Activated CD8-positive, alpha-beta T cell treated with anti-CD3 and anti-CD28 coated beads, Interleukin-2, amount 10 ng/mL, durations not matched to agents 7 days and 5 days (primary cell): ENCODE measurements at places on chromosomes 16 and 17. TPM values are rescaled to one million over a fixed set of nuclear protein-coding genes. Genes with fewer than 3 reads are reported as not detected.

The ITGA2B gene
- 0.82 TPM for total RNA-seq

The CACNG3 gene
- not detected for total RNA-seq

The DPEP2 gene
- total RNA-seq: 5.9 TPM

The RAB37 gene
- total RNA-seq: 19.6 TPM

The CCL5 gene
- total RNA-seq: 275 TPM

The KRTAP3-3 gene
- not detected for total RNA-seq

The TNK1 gene
- 2.6 TPM for total RNA-seq

The CCL4 gene
- 6.7 TPM for total RNA-seq

The GHDC gene
- 16.6 TPM for total RNA-seq

The RBFOX1 gene
- not detected for total RNA-seq

The LRRC3C gene
- total RNA-seq: not detected

The ATMIN gene
- total RNA-seq: 23.3 TPM

The CPHXL gene
- not detected for total RNA-seq

The REXO5 gene
- total RNA-seq: 10.6 TPM

The TM4SF5 gene
- not detected for total RNA-seq

The ELMO3 gene
- total RNA-seq: 7.2 TPM

The PPP1R1B gene
- not detected for total RNA-seq

DNA sequence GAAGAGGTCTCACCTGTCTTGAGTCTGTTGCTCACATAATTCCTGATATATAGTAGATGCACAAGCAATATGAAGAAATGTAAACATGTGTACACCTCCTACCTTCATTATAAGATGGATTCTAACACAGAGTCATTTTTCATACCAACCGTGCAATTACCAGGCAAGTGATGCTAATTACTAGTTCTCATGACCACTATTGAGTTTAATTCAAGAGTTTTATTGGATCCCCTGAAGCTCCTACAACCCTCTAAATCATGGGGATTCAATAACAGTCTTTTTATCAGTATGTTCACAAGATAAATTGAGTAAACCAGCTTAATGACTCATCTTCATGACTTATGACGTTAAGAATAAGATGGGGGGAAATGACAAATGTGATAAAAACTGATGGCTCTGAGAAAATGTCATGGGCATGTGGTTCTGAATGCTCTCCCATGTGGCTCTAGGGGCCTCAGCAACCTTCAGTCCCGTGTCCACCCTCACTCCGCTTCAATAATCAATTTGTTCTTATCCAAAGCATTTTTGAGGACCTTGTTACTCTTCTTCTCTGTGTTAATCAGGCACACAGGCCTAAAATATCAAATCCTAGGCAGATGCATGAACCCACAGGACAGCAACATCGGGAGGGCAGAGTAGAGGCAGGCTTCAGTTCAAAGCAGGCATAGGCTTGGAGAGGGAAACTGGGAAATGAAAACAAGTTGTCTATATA lies 42.8 kb downstream of the PRAC1 start:
- H3K27me3 ChIP-seq: peaks cover 55% of the 10 kb centered on the region
- H3K4me1 ChIP-seq: peaks cover 2% of the 10 kb centered on the region
- DNase-seq: no peak
- no peak overlapping the region for H3K27ac ChIP-seq

DNA sequence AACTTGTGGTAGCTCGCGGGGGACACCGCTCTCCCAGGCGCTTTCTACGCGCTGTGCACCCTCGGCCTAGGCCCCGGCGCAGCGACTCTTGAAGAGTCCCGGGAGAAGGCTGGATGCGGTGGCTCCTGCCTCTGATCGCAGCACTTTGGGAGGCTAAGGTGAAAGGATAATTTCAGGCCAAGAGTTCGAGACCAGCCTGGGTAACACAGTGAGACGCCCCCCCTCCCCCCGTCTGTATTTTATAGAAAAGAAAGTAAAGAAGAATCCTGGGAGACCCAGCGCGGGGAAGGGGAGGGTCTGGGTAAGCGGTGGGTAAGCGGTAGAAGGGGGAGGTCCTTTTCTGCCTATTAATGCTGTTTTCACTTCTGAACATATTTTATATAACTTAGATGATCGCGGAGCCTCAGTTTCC lies 486 bp upstream of the PLLP start:
- H3K36me3 ChIP-seq: no peaks in the 10 kb centered on the region
- peaks cover 36% of the 10 kb centered on the region for H3K27me3 ChIP-seq

GRCh38 chr17:58669853-58670252 lies 22.0 kb downstream of the TEX14 start:
- peaks cover 22% of the 10 kb centered on the region for H3K27me3 ChIP-seq
- no peak for DNase-seq
- no peak overlapping the region for H3K4me3 ChIP-seq
- H3K36me3 ChIP-seq: no peaks in the 10 kb centered on the region
- peaks cover 7% of the 10 kb centered on the region for H3K4me1 ChIP-seq

GRCh38 chr17:27802033-27802432 lies 1.7 kb upstream of the NOS2 start:
- no peak for DNase-seq
- peaks cover 13% of the 10 kb centered on the region for H3K4me1 ChIP-seq
- peaks cover 8% of the 10 kb centered on the region for H3K27me3 ChIP-seq
- no peak overlapping the region for H3K27ac ChIP-seq
- no peak overlapping the region for H3K4me3 ChIP-seq

DNA sequence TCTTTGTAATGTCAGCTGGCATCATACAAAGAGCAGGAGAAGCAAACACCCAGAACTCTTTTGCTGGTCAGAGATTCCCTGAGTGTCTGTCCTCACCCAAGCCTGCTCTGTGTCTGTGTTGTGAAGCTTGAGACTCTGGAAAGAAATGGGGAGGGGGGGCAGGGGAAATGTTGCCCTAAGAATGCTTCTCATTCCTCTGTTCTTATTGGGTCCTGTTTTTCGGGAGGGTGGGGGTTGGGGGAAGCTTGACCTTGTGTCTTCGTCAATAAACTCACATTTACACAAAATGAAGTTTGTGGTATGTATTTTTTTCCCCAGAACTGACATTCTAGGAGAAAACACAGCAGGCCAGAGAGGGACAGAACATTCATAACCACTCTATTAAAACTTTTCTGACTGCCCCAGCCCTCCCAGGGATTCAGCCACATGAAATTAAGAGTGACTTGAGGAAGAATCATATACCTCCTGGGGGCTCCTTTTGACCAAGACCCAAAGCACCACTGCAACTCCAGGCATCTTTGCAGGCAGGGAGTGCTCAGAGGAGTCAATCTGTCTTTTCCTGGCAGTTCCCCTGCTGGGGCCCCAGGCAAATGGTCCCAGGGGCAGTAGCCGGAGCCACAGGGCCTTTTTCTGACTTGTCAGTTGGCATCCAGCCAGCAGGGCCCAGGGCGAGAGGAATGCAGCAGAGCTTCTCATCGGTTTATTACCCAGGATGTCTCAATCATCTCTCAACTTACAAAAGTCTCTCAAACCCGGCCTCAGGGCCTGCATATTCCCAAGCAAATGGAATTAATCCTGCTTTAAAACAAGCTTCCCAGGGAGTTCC lies 5.1 kb upstream of the RASL10B start:
- peaks cover 49% of the 10 kb centered on the region for H3K36me3 ChIP-seq
- no peak overlapping the region for H3K27ac ChIP-seq
- peaks cover 11% of the 10 kb centered on the region for H3K4me1 ChIP-seq
- no peak for DNase-seq
- no peak overlapping the region for H3K4me3 ChIP-seq

DNA sequence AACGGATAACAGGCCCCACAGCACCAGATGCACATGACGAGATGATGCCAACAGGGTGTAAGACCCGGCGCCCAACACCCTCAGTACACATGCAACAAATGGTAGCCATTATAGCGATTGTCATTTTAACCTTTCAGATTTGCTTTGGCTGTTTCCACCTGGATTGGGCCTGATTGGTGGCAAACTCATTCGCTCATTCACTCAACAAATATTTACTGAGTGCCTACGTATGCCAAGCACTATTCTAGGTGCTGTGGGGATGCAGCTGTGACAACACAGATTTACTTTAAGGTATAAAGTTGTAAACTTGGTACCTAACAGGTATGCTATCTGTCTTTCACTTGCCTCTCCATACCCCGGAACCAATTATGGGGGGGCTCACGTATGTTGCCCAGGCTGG lies 66.8 kb downstream of the SRCIN1 start:
- H3K27ac ChIP-seq: no peak overlapping the region
- H3K4me1 ChIP-seq: no peaks in the 10 kb centered on the region
- peaks cover 4% of the 10 kb centered on the region for H3K27me3 ChIP-seq

- DNase-seq: peak; percentile 68
- peaks cover 75% of the 10 kb centered on the region for H3K36me3 ChIP-seq
- peak overlapping the region; percentile 74 for H3K4me3 ChIP-seq
Measured at GRCh38 chr17:17181666-17182597, 24.2 kb downstream of the PLD6 start.

- no peak for DNase-seq
- H3K27me3 ChIP-seq: peaks cover 23% of the 10 kb centered on the region
- no peak overlapping the region for H3K27ac ChIP-seq
Measured at GRCh38 chr16:72896485-72897118, 151.3 kb downstream of the ZFHX3 start.

DNA sequence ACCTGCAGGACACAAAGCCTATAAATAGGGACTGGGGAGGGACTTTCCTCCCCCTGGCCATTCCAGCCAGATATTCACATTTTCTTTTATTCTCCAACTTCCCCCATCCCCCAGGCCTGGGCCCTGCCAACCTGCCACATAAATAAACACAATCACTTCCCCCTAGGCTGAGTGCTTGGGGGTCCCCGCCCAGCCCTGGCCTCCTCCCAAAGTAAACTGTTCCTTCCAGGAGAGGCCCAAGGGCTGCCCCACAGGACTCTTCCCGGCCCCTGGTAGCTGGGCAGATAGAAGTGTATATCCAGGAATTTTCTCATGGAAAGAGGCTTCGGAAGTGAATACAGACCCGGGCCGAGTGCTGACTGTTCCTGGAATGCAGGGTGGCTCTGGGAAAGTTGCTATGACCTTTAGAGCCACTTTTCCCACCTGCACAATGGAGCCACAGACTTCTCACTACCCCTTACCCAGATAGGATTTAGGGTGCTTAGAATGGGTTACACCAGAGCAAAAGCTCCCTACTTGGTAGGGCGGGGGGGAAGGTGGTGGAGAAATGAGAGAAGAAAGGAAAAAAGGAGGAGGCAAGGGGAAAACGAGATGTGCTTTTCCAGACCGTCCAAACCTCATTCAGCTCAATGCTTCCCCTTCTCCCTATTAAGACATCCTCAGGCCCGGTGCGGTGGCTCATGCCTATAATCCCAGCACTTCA lies 8.5 kb downstream of the CSF3 start:
- no peak for DNase-seq
- H3K36me3 ChIP-seq: peaks cover 43% of the 10 kb centered on the region
- H3K4me3 ChIP-seq: no peak overlapping the region
- no peaks in the 10 kb centered on the region for H3K27me3 ChIP-seq
- no peak overlapping the region for H3K27ac ChIP-seq

- no peak overlapping the region for H3K4me3 ChIP-seq
- no peaks in the 10 kb centered on the region for H3K36me3 ChIP-seq
- no peak overlapping the region for H3K27ac ChIP-seq
- H3K4me1 ChIP-seq: peaks cover 7% of the 10 kb centered on the region
Measured at GRCh38 chr17:882827-883585, 96.6 kb downstream of the NXN start.

DNA sequence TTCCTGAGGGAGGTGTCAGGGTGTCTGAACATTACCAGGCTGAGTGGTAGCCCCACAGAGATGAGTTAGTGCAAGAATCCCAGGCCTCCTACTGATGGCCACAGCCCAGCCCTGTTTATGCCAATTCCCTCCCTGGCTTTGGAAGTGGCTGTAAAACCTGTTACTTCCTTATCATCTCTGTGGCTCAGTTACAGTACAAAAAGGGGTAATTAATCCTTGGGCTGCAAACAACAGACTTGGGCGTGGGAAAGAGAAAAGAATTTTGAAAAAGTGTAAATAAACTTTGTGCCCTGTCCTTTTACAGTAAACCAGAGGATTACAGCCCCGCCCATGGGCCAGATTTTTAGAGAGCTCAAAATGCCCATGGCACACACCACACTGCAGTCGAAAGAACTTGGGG lies 73.1 kb upstream of the AXIN2 start:
- no peaks in the 10 kb centered on the region for H3K4me1 ChIP-seq
- H3K27me3 ChIP-seq: peaks cover 4% of the 10 kb centered on the region
- no peak for DNase-seq
- H3K27ac ChIP-seq: no peak overlapping the region

DNA sequence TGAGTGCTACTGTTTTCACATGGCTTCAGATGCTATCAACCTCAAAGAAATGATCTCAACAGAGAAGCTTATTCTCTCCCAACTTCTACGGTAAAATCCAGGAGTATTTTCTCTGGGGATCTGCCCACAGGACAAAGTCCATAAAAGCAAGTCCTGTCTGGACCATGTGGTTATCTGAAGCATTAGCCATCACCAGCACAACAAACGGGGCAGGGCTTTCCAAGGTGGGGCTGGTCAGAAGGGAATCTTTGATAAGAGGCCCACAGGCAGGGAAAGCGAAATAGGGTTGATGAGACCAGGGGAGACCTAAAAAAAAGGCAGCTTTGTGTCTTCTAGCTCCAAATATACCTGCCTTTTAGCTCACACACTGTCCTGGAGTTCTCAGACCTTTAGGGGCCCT lies 38.7 kb upstream of the CACNG3 start:
- no peak for DNase-seq
- no peak overlapping the region for H3K27ac ChIP-seq
- H3K4me1 ChIP-seq: no peaks in the 10 kb centered on the region

- H3K27ac ChIP-seq: no peak overlapping the region
- DNase-seq: no peak
- H3K4me1 ChIP-seq: peaks cover 36% of the 10 kb centered on the region
- no peaks in the 10 kb centered on the region for H3K27me3 ChIP-seq
- H3K4me3 ChIP-seq: no peak overlapping the region
- H3K36me3 ChIP-seq: no peaks in the 10 kb centered on the region
Measured at GRCh38 chr16:85452364-85453193, 160.5 kb upstream of the GSE1 start.

GRCh38 chr16:67942200-67942509 lies 1.8 kb downstream of the LCAT start:
- H3K4me3 ChIP-seq: no peak overlapping the region
- peaks cover 36% of the 10 kb centered on the region for H3K4me1 ChIP-seq
- no peaks in the 10 kb centered on the region for H3K27me3 ChIP-seq
- H3K27ac ChIP-seq: peak overlapping the region; percentile 17
- DNase-seq: peak; percentile 54

GRCh38 chr16:1330931-1331711 lies 2.3 kb upstream of the BAIAP3 start:
- H3K27me3 ChIP-seq: peaks cover 27% of the 10 kb centered on the region
- no peak overlapping the region for H3K4me3 ChIP-seq
- H3K4me1 ChIP-seq: peaks cover 15% of the 10 kb centered on the region

DNA sequence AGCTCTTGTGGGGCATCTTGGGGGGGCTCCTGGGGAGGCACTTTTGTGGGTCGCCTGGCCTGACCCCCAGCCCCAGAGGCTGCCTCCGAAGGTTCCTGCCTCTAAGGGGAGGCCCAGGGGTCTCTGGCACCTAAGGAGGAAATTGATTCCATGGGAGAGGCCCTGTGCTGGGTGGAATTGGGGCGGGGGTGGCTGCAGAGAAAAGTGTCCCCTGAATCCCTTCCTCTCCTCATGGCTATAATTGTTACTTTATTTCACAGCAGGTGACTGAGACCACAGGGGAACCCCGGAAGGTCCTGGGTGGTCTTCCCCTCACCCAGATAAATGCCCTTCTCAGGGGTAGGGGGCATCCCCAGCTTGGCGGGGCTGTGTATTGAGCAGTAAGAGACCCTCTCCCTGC lies 3.1 kb downstream of the GLIS2 start:
- peaks cover 2% of the 10 kb centered on the region for H3K36me3 ChIP-seq
- no peak overlapping the region for H3K27ac ChIP-seq
- no peak overlapping the region for H3K4me3 ChIP-seq
- H3K4me1 ChIP-seq: peaks cover 30% of the 10 kb centered on the region

- DNase-seq: no peak
- H3K27me3 ChIP-seq: no peaks in the 10 kb centered on the region
- no peak overlapping the region for H3K27ac ChIP-seq
- H3K36me3 ChIP-seq: no peaks in the 10 kb centered on the region
Measured at GRCh38 chr16:5951486-5951885, 853.9 kb upstream of the EEF2KMT start.
